Lower lobe of right lung (tissue), 2 donors: ENCODE measurements at places on chromosomes 3 and 15. TPM values are rescaled to one million over a fixed set of nuclear protein-coding genes. Genes with fewer than 3 reads are reported as not detected.

GOLGA6L4 gene
- total RNA-seq: 1.6 TPM

ROBO1 gene
- 14.8 TPM for total RNA-seq

PLS1 gene
- 23.9 TPM for total RNA-seq

CD86 gene
- 29.5 TPM for total RNA-seq

CYP11A1 gene
- total RNA-seq: 0.59 TPM

SLC6A20 gene
- 4.2 TPM for total RNA-seq

ADGRG7 gene
- total RNA-seq: not detected
